CD4-positive, alpha-beta T cell treated with Interleukin-4 for 4 hours (primary cell): ENCODE measurements at places on chromosomes 13 and 19.
A peak's percentile ranks its signal among the peaks of the same experiment; 100 is the strongest.

DNA sequence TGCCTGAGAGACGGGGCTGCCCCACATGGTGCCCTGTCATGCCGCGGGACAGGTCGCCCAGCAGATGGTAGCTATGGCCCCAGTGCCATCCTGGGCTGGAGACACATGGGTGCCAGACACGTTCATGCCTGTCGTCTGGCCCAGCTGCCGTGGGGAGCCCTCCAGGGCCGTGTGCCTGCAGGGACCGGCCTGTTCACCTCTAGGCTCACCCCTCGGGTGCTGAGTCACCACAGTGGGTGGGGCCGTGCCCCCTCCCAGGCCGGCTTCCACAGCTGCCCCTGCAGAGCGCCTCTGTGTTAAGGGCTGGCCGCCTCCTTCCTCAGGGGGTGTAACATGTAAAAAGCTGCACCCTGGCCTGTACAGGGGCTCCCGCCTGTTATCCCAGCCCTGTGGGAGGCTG is 36.1 kb downstream of the CSNK1G2 start:
- no peak for DNase-seq

- no peak for DNase-seq
Measured at GRCh38 chr13:44017756-44018309, 138.1 kb downstream of the LACC1 start.

DNA sequence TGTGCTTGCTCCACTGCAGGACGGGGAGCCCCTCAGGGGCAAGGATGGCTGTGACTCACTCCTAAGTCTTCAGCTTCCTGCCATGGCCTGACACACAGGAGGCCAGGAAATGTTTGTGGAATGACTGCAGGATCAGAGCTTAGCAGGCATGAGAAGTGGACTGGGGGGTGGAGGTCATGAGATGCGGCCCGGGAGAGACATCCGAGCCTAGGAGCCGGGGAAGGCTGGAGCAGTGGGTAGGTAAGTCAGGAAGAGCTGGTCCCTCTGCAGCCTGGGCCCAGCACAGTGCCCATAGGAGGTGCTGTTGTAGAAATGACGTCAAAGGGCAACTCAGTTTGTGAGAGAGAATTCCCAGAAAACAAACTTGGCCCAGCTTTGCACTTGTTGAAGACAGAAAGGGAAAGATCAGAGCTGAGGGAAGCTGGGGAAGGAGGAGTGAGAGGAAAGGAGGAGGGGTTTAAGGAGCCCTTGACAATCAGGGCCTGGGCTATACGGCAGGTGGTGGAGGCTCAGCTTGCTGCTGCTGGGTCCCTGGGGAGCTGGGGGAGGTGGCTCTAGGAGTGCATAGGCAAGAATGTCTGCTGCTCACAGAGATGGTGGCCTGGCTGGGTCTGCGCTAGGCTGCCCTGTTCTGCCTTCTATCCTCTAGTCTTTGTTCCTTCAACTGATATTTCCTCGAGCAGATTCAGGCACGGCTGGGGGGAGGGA is 18.5 kb downstream of the POU2F2 start:
- DNase-seq, result no peak

DNA sequence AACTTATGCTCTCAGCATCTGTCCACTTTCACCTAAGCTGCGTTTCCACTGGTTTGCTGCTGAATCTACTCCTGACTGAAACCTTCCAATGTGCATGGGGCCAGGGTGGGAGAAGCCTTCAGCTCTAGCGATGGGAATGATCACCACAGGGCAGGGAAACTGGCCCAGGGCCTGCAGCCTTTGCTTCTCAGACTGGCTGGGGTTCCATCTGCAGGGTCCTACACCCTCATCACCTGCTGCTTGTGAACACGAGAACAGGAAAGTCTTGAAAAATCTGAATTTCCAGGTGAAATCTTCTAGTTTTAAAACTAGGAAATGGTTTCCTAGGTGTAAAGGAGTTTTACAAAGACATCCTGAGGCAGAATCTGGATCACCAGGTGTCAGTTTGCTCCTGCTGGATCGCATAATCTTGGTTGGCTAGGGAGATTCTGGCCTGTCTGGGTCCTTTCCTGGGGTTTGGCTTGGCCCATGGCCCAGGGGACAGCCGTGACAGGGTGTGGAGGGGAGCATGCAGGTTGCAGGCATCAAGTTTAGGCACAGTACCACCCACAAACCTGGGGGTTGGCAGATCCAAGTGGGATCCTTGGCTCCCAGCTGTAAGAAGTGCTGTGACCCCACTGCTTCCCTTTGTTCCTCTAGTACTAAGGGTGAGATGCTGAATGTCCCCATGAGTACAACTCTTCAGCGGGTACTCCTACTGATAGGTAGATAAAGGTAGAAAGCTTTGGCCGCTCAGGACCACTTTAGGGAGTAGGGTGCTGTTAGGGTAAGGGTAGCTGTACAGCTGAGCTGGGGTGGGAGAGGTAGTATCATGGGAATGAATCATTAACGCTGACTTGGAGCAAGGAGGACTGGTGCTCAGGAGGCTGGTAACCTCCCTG is 1.8 kb upstream of the UBE2M start:
- no peak for DNase-seq

DNA sequence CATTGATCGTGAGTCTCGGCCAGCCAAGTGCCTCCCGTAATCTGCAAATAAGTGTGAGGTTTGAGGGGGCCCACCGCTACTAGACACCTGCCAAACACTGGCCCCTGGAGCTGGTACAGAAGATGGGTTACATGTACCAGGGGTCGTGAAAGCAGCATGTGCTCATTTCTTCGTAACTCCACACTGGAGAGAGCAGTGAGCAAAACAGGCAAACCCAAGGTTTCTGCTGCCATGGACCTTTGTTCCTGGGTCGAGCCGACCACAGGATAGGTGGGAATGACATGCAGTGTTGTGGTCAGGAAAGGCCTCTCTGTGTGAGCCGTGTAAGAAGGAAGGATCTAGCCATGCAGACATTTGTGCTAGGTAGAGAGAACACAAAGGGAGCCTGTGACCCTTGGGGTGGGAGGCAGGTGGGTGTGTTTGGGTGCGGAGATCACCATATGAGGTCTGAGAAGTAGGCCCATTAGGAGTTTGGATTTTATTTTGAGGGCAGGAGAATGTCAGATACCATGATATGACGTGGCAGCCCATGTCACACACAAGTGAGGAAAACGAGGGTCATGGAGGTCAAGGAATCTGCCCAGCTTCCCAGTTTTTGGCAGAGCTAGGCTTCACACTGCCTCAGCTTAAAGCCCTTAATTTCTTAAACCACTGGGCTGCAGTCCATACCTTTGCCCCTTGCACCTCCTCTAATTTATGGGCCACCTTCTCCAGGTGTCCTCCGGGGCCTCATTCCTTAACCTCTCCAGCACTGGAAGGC is 919 bp downstream of the GTF3A start:
- no peak for DNase-seq

DNA sequence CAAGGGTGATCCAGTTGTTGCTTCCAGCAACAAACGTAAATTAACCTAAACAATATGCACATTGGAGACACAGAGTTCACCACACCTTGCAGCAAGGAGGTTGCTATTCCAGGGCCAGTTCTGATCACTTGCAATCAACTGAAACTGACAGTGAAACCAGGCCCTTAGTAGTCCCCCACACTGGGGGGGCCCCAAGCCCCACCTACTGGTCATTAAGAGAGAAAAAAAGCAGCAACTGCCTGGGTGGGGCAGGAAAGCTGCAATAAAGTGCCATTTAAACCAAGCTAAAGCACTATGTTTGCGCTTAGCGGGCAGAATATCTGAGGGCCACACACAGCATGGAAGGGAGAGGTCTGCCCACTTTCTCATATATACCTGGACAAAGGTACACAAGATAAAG is 51.5 kb downstream of the ATP7B start:
- DNase-seq, result no peak

GRCh38 chr19:33134571-33135041 is 2.7 kb downstream of the WDR88 start:
- DNase-seq, result peak; percentile 27

DNA sequence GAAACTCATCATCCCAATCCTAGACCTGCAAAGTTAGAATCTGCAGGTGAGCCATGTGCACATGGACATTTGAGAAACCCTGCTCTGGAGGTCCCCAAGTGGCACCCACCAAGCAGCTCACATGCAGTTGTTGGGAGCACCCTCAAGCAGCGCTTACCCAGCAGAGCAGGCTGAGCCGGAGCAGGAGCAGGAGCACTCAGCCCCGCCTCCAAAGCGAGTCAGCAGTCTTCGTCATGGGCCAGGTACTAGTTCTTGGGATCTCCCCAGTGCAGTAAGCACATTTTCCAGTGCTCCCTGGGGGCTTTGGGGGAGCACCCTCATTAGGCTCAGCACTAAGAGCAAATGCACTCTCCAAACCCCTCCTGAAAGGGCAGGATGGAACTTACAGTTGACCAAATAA is 572.7 kb downstream of the IRS2 start:
- DNase-seq, result no peak

DNA sequence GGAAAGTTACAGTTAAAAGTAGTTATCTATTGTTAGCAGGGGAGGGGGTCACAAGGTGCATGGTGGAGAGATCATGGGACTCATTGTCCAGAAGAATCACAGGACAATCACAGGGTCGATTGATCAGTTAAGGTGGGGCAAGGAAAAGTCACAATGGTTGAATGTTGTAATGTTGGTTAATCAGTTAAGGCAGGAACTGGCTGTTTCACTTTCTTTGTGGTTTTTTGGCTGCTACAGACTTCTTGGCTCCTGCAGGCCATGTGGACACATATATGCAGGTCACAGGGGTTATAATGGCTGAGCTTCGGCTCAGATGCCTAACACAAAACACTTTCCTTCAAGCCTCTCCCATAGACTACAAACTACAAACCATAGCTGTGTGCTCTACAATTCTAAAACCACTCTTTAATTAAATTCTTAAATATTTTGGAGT is 6.9 kb upstream of the ZNF431 start:
- DNase-seq, result no peak
